ENCODE measurements at places on chromosomes 1 and 21.
A peak's percentile ranks its signal among the peaks of the same experiment; 100 is the strongest.

- DNase-seq, result no peak
Measured at GRCh38 chr1:105636052-105636451, 1420.4 kb upstream of the PRMT6 start.

DNA sequence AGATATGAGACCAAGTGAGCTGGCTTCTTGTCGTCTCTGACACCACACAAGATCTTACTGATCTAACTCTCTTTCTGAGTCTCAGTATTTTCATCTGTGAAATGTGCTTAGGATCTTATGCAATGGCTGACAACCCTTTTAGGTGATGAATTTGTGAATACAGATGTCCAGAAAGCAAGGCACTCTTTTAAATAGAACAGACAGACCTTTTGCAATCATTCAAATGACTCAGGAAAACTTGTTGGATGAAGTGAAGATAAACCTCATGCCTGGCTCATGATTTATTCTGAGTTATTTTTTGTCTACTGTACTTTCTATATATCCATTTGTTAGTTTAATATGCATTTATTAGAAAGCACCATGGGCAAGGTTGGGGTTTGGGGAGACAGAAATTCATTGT is 411.3 kb downstream of the PTPRU start:
- no peak for DNase-seq

DNA sequence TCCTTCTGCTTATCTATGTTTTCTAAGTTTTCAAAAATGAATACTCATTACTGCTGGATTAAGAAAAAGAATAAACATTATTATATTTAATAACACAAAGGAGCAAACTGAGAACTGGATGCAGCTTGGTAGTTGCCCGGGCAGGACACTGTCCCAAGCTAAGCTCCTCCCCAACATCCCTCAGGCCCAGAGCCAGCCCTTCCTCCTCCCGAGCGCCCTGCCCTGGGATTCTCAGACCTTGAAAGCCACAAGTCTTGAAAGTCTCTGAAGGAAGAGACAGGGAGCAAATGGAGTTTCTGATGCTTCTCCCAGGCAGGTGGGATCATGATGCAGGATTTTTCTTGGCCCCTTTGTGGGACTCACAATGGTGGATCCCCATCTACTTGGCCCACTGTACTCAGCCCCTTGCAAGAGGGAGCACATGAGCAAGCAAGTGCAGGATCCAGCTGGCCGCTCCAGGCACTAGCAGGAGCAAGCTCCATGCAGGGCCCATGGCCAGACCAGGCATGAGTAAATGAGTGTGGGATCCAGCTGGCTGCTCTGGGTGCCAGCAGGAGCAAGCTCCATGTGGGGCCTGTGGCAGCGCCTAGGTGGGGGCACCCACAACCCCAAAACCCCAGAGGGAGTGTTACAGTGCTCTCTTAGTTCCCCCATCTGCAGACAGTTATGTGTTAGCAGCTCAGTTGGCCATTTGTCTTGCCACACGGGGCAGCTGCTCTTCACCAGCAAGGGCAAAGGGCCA is 32.1 kb upstream of the RAB4A start:
- no peak for DNase-seq

GRCh38 chr1:3060601-3061551 is 8.1 kb upstream of the PRDM16 start:
- DNase-seq, result no peak

DNA sequence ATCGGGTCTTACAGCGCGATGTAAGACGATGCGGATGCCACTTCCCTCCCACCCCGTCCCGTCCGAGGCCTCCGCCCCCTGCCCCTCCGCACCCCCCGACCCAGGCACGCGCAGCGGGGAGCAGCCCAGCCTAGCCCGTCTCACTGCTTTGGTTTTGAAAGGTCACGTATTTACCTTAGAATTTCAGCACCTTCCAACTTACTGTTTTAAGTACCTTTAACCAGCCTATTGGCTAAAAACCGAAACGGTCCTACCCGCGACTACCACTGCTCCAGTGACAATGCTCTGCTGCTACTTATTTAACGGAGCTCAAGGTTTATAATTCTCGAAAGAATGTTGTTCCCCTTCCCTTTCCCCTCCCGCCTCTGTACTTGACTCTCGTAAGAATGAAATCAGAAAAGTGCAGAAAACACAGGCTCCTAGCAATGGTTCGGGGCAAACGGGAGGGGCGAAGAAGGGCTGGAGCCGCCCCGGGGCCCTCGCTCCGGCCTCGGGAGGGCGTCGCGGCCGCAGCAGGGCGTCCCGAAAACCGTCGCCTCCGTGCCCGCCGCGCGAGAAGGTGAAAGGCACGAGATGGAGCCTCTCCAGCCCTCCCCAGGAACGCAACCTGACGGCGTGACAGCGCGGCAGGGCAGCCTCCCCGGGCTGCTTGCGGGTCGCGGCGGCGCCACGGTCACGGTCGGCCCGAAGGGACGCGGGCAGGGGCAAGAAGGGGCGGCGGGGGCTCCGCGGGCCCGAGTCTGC is 667 bp downstream of the TMEM50B start:
- DNase-seq, result no peak

GRCh38 chr21:42833439-42833815 is 45.9 kb downstream of the WDR4 start:
- DNase-seq, result peak; percentile 52

- no peak for DNase-seq
Measured at GRCh38 chr1:229397762-229398161, 36.1 kb downstream of the ACTA1 start.

- no peak for DNase-seq
Measured at GRCh38 chr1:98351561-98351960, 310.0 kb upstream of the SNX7 start.

- no peak for DNase-seq
Measured at GRCh38 chr1:174469687-174470086, 21.9 kb downstream of the GPR52 start.

- DNase-seq, result no peak
Measured at GRCh38 chr1:94265011-94265422, 27.6 kb upstream of the ARHGAP29 start.

DNA sequence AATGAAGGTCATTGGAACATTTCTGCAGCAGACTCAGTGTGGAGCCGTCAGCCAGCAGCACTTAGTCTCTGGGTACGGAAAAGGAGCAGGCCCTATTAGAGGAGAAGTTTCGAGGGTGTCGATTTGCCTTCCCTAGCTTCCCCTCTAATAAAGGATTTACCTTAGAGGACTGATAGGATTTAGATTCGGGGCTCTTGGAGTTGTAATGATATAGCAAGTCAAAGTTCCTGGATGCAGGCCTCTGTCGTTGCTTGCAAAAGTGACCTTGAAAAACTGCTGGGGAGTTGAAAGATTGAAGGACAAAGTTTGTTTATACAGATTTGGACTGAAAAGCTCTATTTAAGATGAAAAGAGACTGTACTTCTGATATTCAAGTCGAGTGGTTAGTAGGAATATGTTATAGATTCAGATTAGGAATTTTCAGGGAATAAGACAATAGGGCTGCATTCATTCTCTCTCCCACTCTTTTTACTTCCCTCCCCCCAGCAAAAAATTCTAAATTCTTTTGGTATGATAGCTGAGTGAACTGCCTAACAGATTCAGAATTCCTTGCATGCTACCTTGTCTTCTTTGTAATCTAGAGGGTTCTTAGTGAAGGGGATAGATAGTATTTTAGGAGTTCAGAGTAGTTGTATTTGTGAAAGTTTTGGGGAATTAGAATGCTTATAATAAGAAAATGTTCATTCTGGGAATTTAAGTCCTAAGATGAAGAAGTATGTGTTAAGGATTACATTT is 19.2 kb downstream of the NFYC start:
- no peak for DNase-seq

DNA sequence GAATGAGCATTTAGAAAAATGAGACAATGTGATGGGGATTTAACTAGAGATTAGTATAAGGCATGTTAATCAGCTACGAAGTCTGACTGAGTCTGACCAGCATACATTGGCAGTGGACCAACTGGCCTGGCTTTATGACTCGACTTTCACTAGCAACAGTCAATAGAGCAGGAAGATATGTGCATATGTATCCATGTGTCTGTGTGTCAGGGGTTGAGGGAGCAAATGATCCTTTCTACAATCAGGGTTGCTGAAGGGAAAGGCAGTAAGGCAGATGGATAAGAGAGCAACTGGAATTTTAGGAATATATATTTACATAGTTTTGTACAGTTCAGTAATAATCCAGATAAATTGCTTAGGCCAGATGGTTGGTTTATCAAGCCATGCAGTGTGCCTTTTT is 645.6 kb downstream of the PLA2G4A start:
- no peak for DNase-seq

DNA sequence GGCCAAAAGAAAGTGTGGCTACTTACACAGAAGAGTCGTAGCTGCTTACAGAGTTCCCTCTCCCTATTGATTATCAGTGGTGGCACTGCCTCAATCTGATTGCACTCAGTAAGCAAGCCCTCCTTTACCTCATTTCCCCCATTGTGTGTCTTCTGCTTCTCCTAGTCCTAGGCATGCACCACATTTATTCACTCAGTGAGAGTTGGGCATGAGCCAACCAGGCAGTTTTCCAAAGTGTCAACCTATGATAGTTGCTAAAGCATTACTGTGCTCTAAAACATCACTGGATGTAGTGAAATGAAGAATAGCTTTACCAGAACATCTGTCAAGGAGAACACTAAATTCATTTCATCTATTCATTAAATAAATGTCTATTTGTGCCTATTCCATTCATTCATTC is 19.3 kb downstream of the GJA5 start:
- no peak for DNase-seq

GRCh38 chr1:169201084-169201619 is 94.7 kb downstream of the ATP1B1 start:
- no peak for DNase-seq

GRCh38 chr1:58905126-58905490 is 121.3 kb upstream of the JUN start:
- DNase-seq, result no peak

DNA sequence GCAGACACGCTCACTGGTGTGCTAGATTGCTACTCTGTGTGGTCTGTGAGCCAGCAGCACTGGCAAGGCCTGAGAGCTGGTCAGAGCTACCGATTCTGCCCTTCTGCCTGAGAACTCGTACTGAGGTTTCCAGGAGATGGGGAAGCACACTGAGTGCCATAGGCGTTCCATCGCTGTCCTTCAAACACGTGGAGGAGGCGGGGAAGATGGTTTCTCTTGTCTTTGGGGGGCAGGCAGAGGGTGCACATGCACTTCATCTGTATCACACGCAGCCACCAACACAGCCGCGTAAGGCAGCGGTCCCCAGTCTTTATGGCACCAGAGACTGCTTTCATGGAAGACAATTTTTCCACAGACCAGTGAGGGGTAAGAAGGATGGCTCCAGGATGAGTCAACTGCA is 23.8 kb upstream of the MX1 start:
- DNase-seq, result no peak

GRCh38 chr1:224616756-224617409 is 766 bp downstream of the CNIH3 start:
- no peak for DNase-seq

DNA sequence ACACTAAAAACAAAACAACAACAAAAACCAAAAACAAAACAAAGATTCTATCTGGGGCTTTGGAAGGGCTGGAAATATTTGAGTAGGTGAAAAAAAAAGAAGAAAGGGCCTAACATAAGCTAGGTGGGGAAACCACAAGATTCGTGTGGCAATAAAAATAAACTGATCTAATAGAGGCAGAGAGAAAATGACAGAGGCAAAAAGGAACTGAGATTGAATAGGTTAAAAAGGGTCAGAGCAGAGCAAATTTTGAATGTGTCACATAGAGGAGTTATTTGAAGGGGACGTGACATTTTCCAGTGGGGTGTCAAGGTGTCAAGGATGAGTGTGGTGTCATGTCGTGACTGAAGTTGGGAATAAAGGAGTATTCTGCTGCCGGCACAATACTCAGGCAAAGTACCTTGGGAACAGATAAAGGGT is 65.2 kb upstream of the RALGPS2 start:
- DNase-seq, result peak; percentile 32

- no peak for DNase-seq
Measured at GRCh38 chr1:145785547-145785946, 38.3 kb downstream of the RNF115 start.

- DNase-seq, result no peak
Measured at GRCh38 chr1:31782421-31783410, 18.6 kb upstream of the ADGRB2 start.

- peak; percentile 92 for DNase-seq
Measured at GRCh38 chr1:40338745-40339419, 21.8 kb upstream of the COL9A2 start.

DNA sequence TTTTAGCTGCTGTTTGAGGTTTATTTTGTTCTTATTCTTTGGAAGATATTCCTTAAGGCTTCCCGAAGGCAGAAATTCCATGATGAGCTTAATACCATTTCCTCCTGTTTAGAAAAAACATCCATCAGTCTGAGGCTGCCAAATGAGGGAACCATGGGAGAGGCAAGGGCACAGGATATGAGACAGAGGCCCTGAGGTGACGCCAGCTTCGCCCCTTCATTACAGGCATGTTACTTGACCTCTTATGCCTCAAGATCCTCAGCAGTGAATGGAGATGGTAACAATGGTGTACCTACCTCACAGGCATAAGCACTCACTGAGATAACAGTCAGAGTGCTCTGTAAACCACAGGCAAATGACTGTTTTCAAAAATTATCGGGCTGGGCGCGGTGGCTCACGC is 93.6 kb downstream of the RAVER2 start:
- no peak for DNase-seq

All from B cell (primary cell).